ENCODE measurements at places on chromosomes 16 and 17.

DNA sequence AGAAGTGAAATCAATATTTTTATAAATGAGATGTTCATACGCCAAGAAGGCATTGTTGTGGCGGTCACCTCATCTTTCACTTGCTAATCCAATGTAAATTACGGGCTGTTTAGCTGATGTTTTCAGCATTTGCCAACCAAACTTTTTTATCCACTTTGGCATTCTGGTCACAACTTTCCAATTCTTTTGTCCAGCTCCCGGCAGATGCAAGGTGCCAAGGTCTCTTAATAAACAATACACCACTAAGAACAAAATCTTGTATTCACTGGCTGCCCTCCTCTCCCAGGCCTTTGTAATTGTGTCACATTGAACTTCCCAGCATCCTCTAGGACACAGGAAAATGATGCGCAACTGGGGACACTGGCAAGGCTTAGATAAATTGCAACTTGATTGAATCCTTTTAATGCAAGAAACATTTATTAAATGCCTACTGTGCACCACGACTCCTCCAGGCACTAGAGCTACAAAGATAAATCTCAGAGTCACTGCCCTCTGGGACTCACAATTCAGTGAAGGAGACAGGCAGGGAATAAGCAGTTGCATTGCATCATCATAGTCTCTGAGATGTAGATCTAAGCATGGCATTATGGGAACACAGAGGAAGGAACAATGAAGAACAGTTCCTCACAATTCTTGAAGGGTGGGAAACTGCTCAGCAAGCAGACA, 165.4 kb upstream of the C16orf82 start:
- no peak for DNase-seq

DNA sequence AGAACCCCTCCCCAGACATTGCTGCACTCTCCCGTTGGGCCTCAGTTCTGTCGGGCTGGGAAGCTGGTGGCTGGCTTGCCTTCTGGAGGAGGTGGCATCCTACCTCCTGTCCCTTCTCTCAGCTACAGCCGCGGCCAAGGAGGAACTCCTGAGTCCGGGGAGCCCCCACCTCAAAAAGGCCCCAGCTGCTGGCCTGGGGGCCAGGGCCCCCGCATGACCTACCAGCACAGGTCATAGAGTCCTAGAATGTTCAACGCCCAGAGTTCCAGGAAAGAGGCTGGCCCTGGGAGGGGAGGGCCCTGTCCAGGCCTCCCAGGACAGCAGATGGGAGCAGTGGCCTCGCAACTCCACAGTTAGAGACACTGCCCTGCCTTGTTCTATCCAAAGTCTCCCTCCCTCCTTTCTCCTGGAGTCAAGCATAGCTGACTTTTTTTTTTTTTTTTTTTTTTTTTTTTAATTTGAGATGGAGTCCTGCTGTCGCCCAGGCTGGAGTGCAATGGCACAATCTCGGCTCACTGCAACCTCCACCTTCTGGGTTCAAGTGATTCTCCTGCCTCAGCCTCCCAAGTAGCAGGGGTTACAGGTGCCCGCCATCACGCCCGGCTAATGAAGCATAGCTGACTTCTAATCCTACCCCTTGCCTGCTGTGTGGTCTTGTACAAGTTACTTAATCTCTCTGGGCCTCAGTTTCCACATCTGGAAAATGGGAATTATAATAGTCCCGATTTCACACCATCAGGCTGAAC, 7.1 kb downstream of the CARHSP1 start:
- DNase-seq: no peak

GRCh38 chr16:69240331-69240730, 53.4 kb downstream of the SNTB2 start:
- DNase-seq: no peak

- DNase-seq: no peak
These were observed 46.6 kb downstream of the PECAM1 start for GRCh38 chr17:64343833-64344637.
